ENCODE measurements at places on chromosomes 13 and 19.

DNA sequence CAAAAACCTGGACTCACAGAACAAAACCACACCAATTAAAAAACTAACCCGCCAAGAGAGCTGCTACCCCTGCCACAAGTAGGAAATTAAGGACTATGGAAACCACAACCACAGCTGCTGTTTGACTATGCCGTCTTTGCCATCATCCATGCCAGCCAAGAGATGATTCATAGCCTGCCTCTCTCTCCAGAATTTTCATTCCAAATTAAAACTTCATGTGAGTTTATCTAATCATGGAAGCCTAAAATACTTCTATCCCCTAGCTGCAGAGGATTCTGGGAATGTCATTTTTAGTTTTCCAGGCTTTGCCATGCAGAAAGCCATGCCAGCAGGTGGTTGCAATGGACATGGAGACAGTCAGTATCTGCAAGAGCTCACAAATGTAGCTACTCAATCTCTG lies 27.6 kb upstream of the GTF2F2 start:
- no peak for DNase-seq

DNA sequence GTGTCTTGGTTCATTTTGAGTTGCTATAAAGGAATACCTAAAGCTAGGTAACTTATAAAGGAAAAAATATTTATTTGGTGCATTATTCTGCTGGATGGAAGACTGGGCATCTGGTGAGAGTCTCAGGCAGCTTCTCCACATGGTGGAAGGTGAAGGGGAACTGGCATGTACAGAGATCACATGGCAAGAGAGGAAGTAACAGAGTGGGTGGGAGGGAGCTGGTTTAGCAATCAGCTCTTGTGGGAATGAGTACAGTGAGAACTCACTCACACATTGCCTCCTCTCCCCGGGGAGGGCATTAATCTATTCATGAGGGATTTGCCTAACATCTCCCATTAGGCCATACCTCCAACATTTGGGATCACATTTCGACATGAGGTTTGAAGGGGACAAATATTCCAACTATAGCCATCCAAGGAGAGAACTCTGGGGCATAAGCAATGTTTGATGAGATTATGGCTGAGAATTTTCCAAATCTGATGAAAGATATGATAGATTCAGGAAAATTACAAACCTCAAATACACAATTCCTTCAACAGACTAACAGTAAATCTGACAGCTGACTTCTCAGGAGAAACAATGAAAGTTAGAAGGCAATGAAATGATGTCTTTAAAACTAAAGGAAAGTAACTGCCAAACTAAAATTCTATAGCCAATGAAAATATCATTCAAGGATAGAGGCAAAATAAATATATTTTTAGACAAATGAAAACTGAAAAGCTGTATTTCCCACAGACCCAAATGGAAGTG lies 52.5 kb downstream of the MTUS2 start:
- no peak for DNase-seq

GRCh38 chr13:97422118-97423054 lies 11.6 kb upstream of the RAP2A start:
- DNase-seq = no peak

GRCh38 chr13:75357576-75358289 lies 124.2 kb downstream of the TBC1D4 start:
- peak; percentile 33 for DNase-seq

DNA sequence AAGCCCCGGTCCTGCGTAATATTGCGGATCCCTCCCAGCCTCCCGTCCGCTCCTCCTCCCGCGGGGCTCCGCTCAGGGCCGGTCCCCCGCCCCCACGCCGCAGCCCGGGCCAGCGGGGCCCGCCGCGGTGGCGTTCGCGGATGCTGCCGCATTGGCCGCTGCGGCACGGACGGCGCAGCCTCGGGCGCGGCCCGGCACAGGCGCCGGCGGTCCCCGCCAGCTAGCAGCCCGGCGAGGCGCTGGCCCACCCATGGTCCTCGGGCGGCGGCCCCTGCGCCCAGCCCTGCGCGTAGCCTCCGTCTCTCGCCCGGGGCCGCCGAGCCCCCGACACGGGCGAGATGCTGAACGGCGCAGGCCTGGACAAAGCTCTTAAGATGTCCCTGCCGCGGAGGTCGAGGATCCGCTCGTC lies at the start of gene ATP8A2:
TSS of gene ATP8A2 (plus strand) at position 100 of the 409 bp plus-strand sequence. CDS start at position 339, 239 bp downstream.
- DNase-seq = no peak

- no peak for DNase-seq
Measured at GRCh38 chr13:56850852-56851251, 289.9 kb upstream of the PRR20A start.

- DNase-seq = no peak
Measured at GRCh38 chr13:44118881-44119280, 239.2 kb downstream of the LACC1 start.

GRCh38 chr13:105612541-105612940 lies 922.9 kb downstream of the EFNB2 start:
- DNase-seq = no peak

DNA sequence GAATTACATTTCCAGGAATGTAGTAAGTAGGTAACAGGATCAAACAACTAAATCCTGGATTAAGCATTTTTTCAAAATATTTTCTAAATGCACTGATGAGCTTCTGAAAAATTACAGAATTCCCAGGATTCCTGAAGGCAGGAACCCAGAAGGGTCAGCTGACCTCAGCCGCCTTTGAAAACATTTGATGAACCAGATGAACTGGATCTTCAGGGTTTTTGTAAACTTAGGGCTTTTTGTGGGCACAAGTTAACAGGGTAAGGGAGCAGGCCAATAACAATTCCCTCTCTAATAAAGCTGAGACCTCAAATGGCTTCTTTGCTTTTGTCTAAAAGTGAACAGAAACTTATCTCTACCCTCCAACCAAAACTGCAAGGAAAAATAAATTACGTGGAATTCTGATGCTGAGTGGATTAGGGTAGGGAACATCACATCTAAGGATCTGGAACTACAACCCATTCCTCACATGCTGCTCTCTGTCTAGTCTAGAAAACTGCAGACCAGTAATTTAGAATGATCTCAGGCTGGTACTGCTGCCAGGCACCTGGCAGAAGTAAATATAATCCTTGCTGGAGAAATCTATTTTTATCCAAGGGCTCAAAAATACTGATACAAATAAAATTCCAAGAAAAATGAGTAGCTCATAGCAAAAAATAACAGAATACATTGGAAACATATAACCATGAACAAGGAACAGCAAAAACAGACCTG lies 48.2 kb upstream of the N4BP2L1 start:
- DNase-seq = no peak

DNA sequence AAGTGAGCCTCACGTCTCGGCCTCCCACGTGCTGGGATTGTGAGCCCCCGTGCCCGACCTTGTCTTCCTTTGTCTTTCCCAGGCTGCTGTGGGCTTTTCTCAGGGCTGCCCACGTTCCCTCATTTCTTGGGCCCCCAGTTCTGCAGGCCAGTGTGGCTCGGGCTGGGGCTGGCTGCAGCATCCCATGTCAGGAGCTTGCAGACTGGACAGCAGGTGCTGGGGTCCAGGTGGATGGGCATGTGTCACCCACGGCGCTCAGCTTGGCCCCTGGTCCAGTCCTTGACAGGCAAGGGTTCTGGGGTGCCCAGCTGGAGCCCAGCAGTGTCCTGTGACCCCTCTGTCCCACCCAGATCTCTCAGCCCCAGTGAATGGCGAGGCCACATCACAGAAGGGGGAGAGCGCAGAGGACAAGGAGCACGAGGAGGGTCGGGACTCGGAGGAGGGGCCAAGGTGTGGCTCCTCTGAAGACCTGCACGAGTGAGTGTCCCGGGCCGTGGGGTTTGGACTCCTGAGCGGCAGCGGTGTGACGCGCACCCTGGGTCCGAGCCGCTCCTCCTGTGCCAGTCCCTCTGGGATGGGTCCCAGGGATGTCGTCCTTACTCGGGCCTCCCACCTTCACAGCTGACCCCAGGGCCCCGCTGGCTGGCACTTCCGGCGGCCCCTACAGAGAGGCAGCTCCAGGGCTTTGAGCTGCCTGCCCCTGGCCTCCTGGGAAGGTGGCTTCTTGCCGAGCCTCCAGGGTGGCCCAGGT lies 17.3 kb downstream of the PLIN4 start:
- DNase-seq = no peak

DNA sequence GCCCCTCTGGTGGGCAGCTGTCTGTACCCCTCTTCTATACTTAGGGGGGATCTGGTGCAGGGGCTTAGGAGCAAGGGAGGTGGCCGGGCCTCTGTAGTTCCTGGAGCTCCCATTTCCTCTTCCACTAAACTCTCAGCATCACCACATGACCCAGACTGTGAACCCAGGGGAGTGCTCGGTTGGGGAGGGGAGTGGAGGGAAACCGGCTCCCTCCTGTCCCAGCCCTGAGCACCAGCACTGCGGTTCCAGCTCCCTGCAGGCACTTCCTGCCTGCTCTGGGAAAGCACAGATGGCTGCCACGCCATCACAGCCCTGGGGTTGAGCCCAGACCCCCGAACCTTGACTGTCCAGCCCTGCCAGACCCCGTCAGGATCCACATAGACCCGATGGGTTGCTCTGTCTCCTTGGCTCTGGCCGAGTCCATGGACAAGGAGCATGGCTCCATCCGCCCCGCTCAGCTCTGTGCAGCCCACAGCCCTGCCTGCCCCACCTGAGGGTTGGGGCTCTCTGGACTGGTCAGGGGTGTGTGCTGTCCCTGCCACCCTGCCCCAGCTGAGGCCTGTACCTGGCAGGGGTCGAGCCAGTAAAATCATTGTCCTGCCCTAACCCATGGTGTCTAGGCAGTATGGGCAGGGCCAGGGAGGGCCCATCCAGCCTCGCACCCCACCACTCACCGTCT lies 36.0 kb upstream of the SLC7A10 start:
- no peak for DNase-seq

DNA sequence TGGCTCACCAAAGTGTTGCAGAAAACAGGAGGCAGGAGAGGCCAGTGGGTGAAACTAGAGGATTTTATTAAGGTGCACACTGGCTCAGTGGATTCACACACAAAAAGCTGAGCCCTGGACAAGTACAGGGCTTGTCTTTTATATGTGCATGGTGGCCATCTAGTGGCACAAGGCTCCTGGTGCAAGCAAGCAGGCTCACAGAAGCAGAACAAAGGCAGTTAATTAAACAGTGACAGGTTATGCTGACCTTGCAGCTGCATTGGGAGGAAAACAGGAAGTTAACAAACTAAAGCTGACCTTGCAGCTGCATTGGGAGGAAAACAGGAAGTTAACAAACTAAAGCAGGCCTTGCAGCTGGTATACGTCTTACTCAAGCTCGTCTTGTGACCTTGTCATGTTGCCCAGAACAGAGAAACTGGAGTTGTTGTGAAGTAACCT lies 65.3 kb upstream of the ZNF681 start:
- no peak for DNase-seq

GRCh38 chr19:38233740-38234251 lies 9.8 kb upstream of the DPF1 start:
- peak; percentile 95 for DNase-seq

- DNase-seq = no peak
Measured at GRCh38 chr19:39818626-39819097, 15.3 kb downstream of the DYRK1B start.

- DNase-seq = no peak
Measured at GRCh38 chr19:58089846-58090245, 8.2 kb downstream of the ZSCAN18 start.

DNA sequence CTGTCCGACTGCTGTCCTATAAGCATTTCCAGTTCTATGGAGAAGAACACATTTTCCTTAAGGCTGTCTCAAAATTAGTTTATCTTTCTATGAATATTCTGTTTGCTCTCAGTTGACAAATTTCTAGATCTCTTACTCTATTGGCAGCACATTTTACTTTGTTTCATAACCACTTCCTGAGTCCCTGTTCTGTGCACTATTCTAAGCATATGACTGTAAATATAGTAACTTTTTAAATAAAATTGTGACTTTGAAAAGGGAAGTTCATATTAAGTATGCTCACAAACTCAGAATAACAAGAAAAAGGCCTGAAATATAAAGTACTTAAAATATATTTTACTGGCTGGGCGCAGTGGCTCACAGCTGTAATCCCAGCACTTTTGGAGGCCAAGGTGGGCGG lies 56.5 kb upstream of the HTR2A start:
- DNase-seq = no peak

DNA sequence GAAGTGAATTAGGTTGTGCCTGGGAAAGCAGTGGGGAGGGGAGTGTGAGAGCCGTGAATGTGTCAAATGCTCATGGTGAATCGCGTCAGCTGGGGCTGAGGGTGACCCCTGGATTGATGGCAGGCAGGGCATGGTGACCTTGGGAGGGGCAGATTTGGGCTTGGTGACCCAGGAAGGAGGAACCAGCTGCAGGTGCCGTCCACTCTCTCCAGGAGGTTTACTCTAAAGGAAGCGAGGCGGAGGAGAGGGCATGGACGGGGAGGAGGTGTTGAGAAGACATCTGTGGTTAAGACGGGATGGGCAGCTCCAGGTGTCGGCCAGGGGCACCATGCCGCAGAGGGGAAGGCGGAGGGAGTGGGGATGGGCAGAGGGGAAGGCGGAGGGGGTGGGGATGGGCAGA lies 28.7 kb downstream of the TMEM255B start:
- DNase-seq = no peak

GRCh38 chr19:31185261-31185660 lies 164.0 kb downstream of the TSHZ3 start:
- no peak for DNase-seq

- DNase-seq = no peak
Measured at GRCh38 chr19:45716359-45717130, 14.2 kb downstream of the FBXO46 start.

DNA sequence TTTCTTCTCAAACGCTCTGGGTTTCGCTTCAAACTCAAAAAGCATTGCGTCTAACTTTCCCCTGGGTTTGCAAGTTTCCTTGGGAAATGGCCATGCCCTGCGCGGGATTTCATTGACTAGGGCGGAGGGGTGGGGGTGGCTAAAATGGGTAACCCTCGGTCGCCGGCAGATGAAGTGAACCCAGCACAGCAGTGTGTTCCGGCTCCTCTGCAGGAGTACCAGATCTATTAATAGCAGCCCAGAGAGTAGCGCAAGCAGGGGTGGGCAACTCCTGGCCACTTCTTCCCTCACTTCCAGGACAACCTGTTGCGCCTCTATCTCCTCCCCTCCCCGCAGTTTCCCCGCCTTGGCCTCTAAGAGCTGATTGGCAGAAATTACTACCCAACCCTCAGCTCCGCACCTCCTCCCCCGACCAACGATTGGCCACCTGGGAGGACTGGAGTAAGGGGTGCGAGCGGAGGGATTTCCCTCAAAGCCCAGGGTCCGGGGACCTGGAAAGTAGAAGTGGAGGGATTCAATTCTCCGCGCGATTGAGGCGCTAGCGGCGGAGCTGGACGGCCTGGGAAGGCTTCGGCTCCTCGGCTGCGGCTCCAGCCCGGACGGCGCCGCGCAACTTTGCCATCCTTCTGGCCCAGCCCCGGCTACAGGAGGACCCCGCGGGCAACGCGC lies at the start of gene FREM2:
TSS of gene FREM2 (plus strand) at position 501 of the 669 bp plus-strand sequence. CDS start 268 bp downstream, outside the sequence.
- DNase-seq = peak; percentile 81

GRCh38 chr19:14556662-14557188 lies 15.1 kb downstream of the NDUFB7 start:
- DNase-seq = peak; percentile 82
